ENCODE measurements at places on chromosomes 13 and 19. TPM values are rescaled to one million over a fixed set of nuclear protein-coding genes. Genes with fewer than 3 reads are reported as not detected.

Gene POU2F2
- 0.34 TPM for total RNA-seq

Gene PDX1
- total RNA-seq: not detected

Gene NPAS1
- 0.34 TPM for total RNA-seq

Gene ZNF808
- total RNA-seq: 18.5 TPM

Gene GIPC3
- not detected for total RNA-seq

Gene TMEM221
- total RNA-seq: not detected

Gene SWSAP1
- 0.68 TPM for total RNA-seq

Gene ZNF486
- 6.6 TPM for total RNA-seq

Gene CD70
- not detected for total RNA-seq

Gene TJP3
- 1.0 TPM for total RNA-seq

Gene CDC42EP5
- total RNA-seq: 17.7 TPM

Gene NCCRP1
- 8.9 TPM for total RNA-seq

Gene CEBPA
- total RNA-seq: 9.9 TPM

Gene WDR87
- not detected for total RNA-seq

Gene PPFIA3
- total RNA-seq: 2.5 TPM

Gene KLK12
- 0.14 TPM for total RNA-seq

Gene CRB3
- 79.3 TPM for total RNA-seq

Gene GNA15
- 93.0 TPM for total RNA-seq

Gene PNMA8B
- under 0.01 TPM for total RNA-seq

Gene SELENOV
- not detected for total RNA-seq

Gene IGLON5
- not detected for total RNA-seq

Gene SIGLEC12
- not detected for total RNA-seq

Gene CDC34
- total RNA-seq: 87.6 TPM

Gene ABHD8
- 13.8 TPM for total RNA-seq

Gene ODAD3
- total RNA-seq: 0.07 TPM

Gene SULT2A1
- not detected for total RNA-seq

Gene CEACAM6
- total RNA-seq: 9.6 TPM

Gene ERICH6B
- not detected for total RNA-seq

Gene SBSN
- 16.5 TPM for total RNA-seq

Gene HIF3A
- not detected for total RNA-seq

Gene IQCN
- not detected for total RNA-seq

Gene SMIM44
- total RNA-seq: not detected

Gene ICAM5
- 6.4 TPM for total RNA-seq

Gene KLK5
- 189 TPM for total RNA-seq

Gene FOXA3
- not detected for total RNA-seq

Gene PGLYRP2
- total RNA-seq: not detected

Gene SLITRK1
- total RNA-seq: under 0.01 TPM

Gene CRX
- not detected for total RNA-seq

Gene ZNF587
- 37.2 TPM for total RNA-seq

Gene GPR12
- not detected for total RNA-seq

Gene PROZ
- not detected for total RNA-seq

Gene PAF1
- 36.4 TPM for total RNA-seq

Gene LRFN3
- 2.4 TPM for total RNA-seq

Gene MYO9B
- 20.2 TPM for total RNA-seq

Gene FLT1
- total RNA-seq: not detected

Gene CYP4F2
- not detected for total RNA-seq

Gene PDCD5
- total RNA-seq: 144 TPM

Gene CGB1
- total RNA-seq: not detected

Gene LRRC63
- total RNA-seq: not detected

Gene C5AR1
- total RNA-seq: under 0.01 TPM

Gene METTL21C
- total RNA-seq: not detected

Gene CALR3
- 0.07 TPM for total RNA-seq

Gene USP12
- total RNA-seq: 28.0 TPM
